ENCODE measurements at places on chromosomes 2 and 18. TPM values are rescaled to one million over a fixed set of nuclear protein-coding genes. Genes with fewer than 3 reads are reported as not detected.

GRCh38 chr2:209696836-209697711 is 74.6 kb upstream of the UNC80 start:
- peaks cover 11% of the 10 kb centered on the region for H3K4me1 ChIP-seq
- H3K36me3 ChIP-seq = peaks cover 14% of the 10 kb centered on the region
- no peaks in the 10 kb centered on the region for H3K27me3 ChIP-seq
- H3K4me3 ChIP-seq = no peak overlapping the region
- H3K27ac ChIP-seq = peak overlapping the region; percentile 14

- no peak overlapping the region for H3K4me3 ChIP-seq
- H3K27me3 ChIP-seq = peaks cover 6% of the 10 kb centered on the region
- no peak overlapping the region for H3K27ac ChIP-seq
- H3K4me1 ChIP-seq = peaks cover 12% of the 10 kb centered on the region
These were observed 26.9 kb upstream of the DTNB start for GRCh38 chr2:25700221-25700660.

DNA sequence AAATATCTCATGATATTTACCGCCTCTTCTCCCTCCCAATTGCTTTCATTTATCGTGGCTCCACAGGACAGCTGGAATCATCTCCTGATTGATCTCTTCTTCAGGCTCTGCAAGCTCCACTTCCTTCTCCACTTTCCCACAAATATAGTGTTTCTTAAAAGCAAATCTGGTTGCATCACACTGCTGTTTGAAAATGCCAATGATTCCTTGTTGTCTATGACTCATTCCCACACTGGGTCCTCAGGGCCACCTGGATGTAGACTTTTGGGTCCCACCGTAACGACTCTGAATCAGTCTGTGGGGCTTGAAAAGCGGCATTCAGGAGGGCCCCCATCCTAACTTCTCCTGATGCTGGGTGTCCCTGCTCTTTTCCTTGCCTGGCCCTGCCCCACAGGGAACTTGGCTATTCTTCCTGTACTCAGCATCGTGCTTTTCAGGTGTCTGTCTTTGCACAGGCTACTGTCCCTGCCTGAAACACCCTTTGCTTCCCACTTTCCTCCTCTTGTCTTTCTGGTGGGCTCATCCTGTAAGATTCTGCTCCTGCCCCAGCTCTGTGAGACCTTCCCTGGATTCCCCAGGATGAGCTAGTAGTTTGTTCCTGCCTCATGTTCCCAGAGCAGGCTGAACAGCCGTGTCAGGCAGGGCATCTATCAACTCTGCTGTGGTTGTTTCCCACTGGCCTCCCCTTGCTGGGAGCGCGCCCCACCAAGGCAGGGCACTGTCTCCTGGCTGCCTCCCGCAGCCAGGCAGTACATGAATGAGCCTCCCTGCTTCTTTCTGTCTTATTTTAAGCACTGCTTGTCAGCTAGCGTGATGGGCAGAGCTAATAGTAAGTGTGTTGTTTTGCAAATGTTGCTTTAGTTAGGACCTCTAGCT is 111.9 kb downstream of the KCTD1 start:
- H3K4me3 ChIP-seq = no peak overlapping the region
- H3K4me1 ChIP-seq = no peaks in the 10 kb centered on the region
- no peaks in the 10 kb centered on the region for H3K36me3 ChIP-seq
- H3K27me3 ChIP-seq = no peaks in the 10 kb centered on the region

GRCh38 chr2:49598231-49598630 is 443.9 kb upstream of the FSHR start:
- H3K36me3 ChIP-seq = peaks cover 8% of the 10 kb centered on the region
- H3K27me3 ChIP-seq = peaks cover 2% of the 10 kb centered on the region
- H3K27ac ChIP-seq = no peak overlapping the region
- no peak overlapping the region for H3K4me3 ChIP-seq
- no peaks in the 10 kb centered on the region for H3K4me1 ChIP-seq
- DNase-seq = no peak

GRCh38 chr2:240431661-240432424 is 3.6 kb upstream of the GPC1 start:
- peaks cover 9% of the 10 kb centered on the region for H3K36me3 ChIP-seq
- H3K27ac ChIP-seq = no peak overlapping the region
- H3K4me3 ChIP-seq = no peak overlapping the region
- peaks cover 8% of the 10 kb centered on the region for H3K4me1 ChIP-seq

DNA sequence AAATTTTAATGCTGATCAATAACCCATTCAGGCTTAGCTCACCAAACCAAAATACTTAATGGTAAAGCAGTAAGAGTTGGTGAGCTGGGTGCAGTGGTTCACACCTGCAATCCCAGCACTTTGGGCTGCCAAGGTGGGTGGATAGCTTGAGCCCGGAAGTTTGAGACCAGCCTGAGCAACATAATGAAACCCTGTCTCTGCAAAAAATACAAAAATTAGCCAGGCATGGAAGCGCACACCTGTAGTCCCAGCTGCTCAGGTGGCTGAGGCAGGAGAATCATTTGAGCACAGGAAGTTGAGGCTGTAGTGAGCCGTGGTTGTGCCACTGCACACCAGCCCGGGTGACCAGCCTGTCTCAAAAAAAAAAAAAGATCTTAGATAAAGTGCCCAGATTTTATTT is 35.7 kb upstream of the MPP4 start:
- DNase-seq = no peak
- H3K27me3 ChIP-seq = no peaks in the 10 kb centered on the region
- H3K27ac ChIP-seq = no peak overlapping the region
- H3K4me3 ChIP-seq = no peak overlapping the region
- H3K36me3 ChIP-seq = peaks cover 14% of the 10 kb centered on the region

DNA sequence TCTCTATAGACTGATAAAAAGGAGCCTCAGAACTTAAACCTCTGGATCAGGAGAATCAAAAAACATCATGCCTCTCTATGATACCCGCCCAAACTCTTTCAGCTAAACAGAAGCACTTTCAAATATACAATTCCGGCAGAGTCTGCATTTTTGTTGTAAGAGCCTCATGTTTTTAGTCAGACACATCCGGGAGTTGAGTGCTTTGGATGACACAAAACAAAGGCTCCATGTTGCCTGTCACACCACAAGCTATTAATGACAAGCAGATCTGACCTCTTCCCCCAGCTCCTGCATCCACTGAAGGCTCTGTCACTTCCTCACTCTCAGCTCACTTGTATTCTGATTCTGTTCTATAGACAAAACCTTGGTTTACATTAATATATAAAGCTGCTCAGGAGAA is 33.2 kb downstream of the SLC38A11 start:
- peak overlapping the region; percentile 65 for H3K27ac ChIP-seq
- H3K27me3 ChIP-seq = no peaks in the 10 kb centered on the region
- H3K4me3 ChIP-seq = no peak overlapping the region
- peaks cover 7% of the 10 kb centered on the region for H3K4me1 ChIP-seq
- H3K36me3 ChIP-seq = no peaks in the 10 kb centered on the region
- no peak for DNase-seq

- peaks cover 26% of the 10 kb centered on the region for H3K4me1 ChIP-seq
- no peaks in the 10 kb centered on the region for H3K27me3 ChIP-seq
- DNase-seq = no peak
These were observed 73.0 kb downstream of the MTCL1 start for GRCh38 chr18:8778386-8778785.

DNA sequence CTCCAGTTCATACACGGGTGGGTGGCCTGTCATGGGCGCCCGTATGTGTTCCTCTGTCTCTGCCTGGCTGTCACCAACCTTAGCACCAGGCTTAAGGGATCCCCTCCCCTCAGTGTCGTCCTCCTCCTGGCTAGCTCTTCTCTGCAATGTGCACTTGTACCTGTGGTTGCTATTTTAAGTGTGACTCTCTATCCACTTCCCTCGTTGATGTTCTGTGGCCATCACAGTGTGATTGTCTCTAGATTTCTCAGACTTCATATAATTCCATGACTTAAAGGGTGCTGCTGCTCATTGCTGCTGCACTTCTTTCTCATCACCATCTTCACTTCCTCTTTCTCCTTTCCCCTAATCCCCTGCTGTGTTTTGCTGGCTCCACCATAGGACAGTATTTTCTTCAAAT is 143.4 kb downstream of the EML6 start:
- DNase-seq = no peak
- H3K4me1 ChIP-seq = peaks cover 3% of the 10 kb centered on the region
- H3K36me3 ChIP-seq = peaks cover 5% of the 10 kb centered on the region
- H3K27me3 ChIP-seq = no peaks in the 10 kb centered on the region
- no peak overlapping the region for H3K27ac ChIP-seq
- no peak overlapping the region for H3K4me3 ChIP-seq

DNA sequence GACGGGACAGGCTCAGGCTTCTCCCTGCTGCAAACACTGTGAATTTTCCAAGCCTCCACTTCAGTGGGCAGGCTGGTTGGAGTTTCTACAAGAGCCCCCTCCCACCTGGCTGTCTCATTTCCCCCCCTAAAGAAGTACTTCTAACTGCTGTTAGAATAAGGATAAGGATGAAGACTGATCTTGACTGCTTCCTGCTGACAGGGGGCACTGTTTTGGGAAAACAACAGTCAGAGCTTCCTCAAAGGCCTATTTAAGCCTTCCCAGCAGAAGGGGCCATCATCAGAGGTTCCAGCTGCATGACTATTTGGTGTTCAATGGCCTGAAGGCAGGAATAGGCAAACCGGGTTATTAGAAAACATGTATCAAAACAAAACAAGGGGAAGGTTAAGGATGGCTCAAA is 1162.8 kb downstream of the DSC3 start:
- H3K27ac ChIP-seq = no peak overlapping the region
- no peaks in the 10 kb centered on the region for H3K27me3 ChIP-seq
- DNase-seq = no peak
- H3K4me1 ChIP-seq = no peaks in the 10 kb centered on the region
- peaks cover 8% of the 10 kb centered on the region for H3K36me3 ChIP-seq

- no peak overlapping the region for H3K4me3 ChIP-seq
- DNase-seq = no peak
- H3K27ac ChIP-seq = no peak overlapping the region
- H3K4me1 ChIP-seq = peaks cover 11% of the 10 kb centered on the region
These were observed 416.8 kb downstream of the LRATD1 start for GRCh38 chr2:15049096-15049993.

DNA sequence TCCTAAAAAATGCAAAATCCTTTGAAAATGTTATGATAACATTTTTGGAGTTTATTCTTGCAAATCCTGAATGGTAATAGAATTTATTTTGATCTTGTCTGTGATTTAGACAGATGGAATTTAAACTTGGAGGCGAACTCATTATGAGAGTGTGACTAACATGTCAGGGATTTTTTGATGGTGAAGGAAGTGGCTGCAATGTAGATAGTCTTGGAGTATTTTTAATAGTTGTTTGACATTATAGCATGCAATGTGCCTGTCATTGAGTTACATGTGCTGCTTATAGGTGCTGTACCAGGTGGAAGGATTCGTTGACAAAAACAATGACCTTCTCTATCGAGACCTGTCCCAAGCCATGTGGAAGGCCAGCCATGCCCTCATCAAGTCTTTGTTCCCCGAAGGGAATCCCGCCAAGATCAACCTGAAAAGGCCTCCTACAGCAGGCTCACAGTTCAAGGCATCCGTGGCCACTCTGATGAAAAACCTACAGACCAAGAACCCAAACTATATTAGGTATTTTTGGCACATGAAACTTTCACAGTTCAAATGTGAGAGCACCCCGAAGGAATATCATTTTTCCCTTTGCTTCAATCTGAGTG is 141.8 kb downstream of the MYO1B start:
- H3K27me3 ChIP-seq = no peaks in the 10 kb centered on the region
- H3K4me3 ChIP-seq = no peak overlapping the region
- DNase-seq = no peak
- H3K4me1 ChIP-seq = peaks cover 4% of the 10 kb centered on the region
- H3K36me3 ChIP-seq = no peaks in the 10 kb centered on the region

DNA sequence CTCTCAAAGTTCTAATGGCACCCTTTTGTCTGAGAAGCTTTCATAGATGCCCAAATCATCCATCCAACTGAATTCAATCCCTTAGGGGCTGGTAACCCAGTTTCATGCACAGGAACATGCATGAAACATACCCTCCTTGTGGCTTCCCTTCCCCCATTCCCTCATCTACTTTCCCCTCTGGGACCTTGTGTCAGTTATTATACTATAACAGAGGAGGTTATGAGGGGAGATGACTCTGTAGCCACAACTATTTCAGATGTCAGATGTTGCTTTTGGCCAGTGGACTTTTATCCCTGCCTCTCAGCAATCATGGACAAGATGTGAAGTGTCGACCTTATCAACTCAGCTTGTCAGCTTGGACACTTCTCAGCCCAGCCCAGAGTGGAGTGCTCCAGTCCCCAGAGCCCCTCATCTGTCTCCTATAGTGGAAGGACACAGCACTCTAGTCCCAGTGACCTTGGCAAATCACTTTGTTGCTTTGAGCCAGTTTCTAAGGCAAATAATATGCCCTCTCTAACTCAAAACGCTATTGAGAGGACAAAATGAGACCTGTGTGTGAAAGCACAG is 8.4 kb downstream of the DHRS9 start:
- no peaks in the 10 kb centered on the region for H3K36me3 ChIP-seq
- no peaks in the 10 kb centered on the region for H3K4me1 ChIP-seq
- H3K27me3 ChIP-seq = peaks cover 2% of the 10 kb centered on the region
- no peak for DNase-seq

DNA sequence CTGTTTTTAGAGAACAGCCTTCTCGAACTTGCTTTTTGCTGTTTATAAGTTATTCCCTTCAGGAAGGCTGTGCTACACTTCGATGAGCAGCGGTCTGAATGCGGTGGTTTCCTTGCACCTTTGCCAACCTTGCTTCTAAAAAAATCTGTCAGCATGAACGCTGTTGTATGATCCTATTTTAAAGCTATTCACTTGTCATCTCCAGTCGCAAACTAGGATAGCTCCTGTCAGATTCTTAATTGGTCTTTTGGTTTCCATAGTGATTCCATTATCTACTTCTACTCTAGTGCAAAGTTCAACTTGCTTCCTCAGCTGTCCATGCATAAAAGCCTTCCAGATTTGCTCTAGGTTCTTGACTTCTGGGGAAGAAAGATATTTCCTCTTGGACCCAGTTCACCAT is 76.3 kb upstream of the GALNT3 start:
- peaks cover 3% of the 10 kb centered on the region for H3K27me3 ChIP-seq
- no peaks in the 10 kb centered on the region for H3K4me1 ChIP-seq
- DNase-seq = no peak
- no peaks in the 10 kb centered on the region for H3K36me3 ChIP-seq
- H3K4me3 ChIP-seq = no peak overlapping the region

GRCh38 chr2:202762556-202762955 is 109.0 kb downstream of the ICA1L start:
- H3K4me1 ChIP-seq = no peaks in the 10 kb centered on the region
- peaks cover 11% of the 10 kb centered on the region for H3K36me3 ChIP-seq

GRCh38 chr2:226168496-226169160 is 631.0 kb downstream of the IRS1 start:
- H3K27ac ChIP-seq = no peak overlapping the region
- no peaks in the 10 kb centered on the region for H3K27me3 ChIP-seq
- H3K36me3 ChIP-seq = no peaks in the 10 kb centered on the region
- no peak for DNase-seq

The FAM228A gene
- total RNA-seq = 0.69 TPM

The SPDYA gene
- 0.81 TPM for total RNA-seq

The GPR148 gene
- not detected for total RNA-seq

The RESP18 gene
- not detected for total RNA-seq

The RNF144A gene
- total RNA-seq = 40.2 TPM

The COLEC12 gene
- total RNA-seq = 0.20 TPM

The KIAA2012 gene
- not detected for total RNA-seq

The CCDC121 gene
- 5.3 TPM for total RNA-seq

The AKAIN1 gene
- total RNA-seq = 14.1 TPM
